GM03348 (cell line): ENCODE measurements at places on chromosomes 1 and 21.

DNA sequence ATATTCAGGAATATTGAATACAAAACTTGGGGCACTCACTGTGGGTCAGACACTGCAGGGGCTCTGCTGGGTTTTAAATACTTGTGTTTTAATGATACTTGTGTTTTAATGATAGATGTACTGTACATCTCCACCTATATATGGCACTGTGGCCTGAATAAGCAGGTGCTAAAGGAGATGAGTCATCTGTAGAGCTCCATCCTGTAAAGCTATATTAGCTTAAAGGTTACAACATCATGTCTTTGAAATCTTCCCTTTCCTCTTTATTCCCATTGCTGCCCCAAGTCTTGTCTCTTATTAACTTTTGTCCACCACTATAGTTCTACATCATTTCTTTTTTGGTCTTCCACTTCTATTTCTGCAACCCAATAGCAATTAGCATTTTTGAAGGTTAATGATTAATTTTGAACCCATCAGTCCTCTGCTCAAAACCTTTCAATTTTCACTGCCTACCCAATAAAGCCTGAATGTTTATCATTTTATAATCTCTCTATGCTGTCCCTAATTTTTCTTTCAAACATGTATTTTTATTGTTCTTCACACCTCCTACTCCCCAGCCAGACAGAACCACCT is 113.3 kb upstream of the PTGFR start:
- DNase-seq = no peak

GRCh38 chr1:100441651-100442050 is 89.3 kb downstream of the CDC14A start:
- no peak for DNase-seq

DNA sequence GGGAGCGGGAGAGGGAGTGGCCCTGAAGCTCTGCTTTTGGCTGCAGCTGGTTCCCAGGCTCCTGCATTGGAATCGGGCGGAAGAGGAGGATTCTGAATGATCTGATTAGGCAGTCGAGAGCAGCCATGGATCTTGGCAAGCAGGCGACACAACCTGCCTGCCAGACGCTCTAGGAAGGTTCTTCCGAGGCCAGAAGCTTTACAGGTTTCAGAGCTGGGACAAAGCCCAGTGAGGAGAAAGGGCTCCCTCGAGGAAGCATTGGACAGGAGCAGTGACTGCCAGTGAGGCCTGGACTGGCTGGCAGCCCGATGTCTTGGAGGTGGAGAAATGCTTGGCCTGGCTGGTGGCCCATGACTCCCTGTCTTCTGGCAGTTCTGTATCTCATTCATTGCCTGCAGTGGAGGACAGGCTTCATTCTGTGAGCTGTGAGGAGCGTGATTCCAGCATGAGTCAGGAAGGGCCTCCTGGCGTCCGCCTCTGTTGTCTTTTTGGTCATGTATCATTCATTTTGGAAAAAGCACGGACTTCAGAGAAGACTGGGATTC is 132.7 kb upstream of the IPO9 start:
- DNase-seq = peak; percentile 93

DNA sequence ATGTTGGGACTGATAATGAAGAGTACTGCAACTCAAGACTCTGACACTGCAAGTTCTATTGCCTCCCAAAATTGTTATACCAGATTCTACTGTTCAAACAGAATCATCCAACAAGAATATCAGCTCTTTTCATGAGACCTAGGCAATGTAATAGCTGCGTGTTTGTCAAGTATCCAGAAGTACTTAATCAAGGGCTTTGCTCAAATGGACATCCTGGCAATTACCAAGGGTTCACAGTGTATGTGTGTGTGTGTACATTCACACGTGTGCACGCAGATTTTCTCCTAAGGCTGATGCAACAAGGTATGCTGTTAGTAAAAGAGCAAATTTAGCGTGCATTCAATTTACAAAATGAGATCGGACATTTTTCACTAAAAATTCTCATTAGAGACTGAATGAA is 174.6 kb downstream of the GABPA start:
- DNase-seq = no peak

DNA sequence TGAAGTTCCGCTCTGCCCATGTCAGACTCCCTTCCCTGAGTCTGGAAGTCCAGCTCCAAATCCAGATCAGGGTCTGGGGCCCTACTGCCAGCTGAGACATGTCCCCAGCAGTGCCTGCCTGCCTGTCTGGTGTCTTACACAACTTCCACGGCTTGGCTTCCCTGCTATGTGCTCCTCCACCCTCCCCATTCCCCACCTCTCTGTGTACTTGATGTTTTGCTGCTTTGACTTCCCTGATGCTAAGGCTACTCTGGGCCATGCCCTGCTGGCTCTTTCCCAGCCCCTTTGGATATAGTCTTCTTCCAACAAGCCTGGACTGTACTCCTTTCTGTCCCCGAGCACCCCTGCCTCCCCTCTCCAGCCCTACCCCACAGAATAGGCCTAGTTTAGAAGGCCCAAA is 7.3 kb downstream of the GJA5 start:
- no peak for DNase-seq

DNA sequence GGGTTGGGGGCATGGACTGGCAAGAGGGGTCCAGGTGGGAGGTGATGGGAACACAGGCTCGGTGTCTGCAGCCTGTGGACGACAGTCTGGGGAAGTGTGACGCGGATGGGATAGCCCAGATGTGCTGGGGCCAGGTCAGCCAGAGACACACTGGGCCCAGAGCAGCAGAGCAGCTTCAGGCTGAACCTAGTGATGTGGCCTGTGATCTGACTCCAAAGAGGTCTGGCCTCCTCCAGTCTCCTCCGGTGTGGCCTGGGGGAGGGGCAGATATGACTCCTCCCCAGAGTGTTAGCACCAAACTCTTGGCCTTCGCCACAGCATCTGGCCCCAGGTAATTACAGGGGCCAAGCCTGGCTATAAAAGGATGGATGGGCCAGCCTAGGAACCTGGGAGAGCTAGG is 13.5 kb downstream of the EFNA3 start:
- DNase-seq = no peak

- DNase-seq = peak; percentile 74
Measured at GRCh38 chr1:173341307-173341706, 134.2 kb upstream of the TNFSF4 start.

DNA sequence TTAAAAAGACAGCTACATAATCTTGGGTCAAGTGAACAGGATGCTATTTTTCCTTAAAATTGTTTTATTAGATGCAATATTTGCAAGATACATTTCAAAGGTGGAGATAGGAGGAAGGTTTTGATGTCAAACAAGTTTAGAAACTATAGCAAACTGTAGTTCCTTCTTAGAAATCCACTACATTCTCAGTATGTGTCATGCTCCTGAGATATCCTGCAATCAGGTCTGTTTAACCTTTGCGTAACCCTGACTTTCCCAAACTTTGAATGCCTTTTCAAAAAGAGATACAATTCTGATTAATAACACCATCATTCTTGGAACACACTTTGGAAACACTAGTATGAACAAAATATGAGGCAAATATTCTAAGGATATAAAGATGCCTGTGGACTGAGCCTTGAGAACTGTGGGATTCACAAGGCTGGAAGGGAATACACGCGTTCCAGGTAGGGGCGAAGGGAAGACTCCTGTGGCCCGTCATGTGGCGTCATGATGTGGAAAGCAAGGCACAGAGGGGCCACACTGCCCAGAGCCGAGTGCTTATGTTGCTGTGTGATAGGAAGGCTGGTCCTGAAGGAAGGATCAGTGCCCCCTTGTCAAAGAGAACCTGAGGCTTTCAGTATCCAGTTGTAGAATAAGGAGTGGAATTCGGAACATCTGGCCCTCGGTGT is 19.6 kb upstream of the TARBP1 start:
- DNase-seq = no peak

- DNase-seq = no peak
Measured at GRCh38 chr1:53947172-53947907, 1.2 kb downstream of the LRRC42 start.

DNA sequence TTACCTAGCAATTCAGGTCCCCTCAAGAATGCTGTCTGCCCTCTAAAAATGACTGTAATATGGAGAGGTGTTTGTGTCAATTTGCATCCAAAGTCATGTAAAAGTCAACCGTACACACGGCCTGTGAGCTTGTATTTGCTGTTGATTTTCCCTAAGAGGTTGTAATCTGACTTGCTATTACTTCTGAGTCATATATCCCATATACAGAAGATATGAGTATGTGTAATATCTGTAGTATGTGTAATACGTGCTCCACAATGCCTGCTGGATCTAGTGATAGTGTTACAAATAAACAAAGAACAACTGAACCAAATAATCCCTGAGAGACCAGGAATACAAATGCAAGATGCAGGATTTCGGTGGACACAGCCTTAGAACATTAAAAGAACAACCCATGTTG is 1.4 kb upstream of the KCNJ6 start:
- DNase-seq = no peak
